CD8-positive, alpha-beta T cell (primary cell): ENCODE measurements at places on chromosomes 7 and 10.

- no peak for DNase-seq
Measured at GRCh38 chr10:11772575-11773288, 30.6 kb downstream of the ECHDC3 start.

DNA sequence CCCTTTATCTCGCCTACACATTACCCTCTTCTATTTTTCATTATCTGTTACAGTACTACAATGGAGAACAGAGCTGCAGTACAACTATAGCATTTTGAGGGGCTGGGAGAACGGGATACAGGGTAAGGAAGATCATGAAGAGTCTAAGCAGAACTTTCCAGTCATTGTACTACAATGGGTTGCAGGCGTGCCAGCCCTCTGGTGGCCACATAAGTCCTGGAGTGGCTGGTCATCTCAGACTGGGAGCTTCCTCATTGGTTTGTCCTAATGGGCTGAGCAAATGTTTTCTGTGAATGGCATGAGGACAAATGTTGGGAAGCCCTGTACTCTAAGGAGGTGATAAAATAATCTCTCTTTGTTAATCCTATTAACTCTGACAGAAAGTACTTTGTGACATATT, 33.0 kb downstream of the TMEM106B start:
- DNase-seq = no peak

- DNase-seq = no peak
Measured at GRCh38 chr10:64023926-64024470, 502.8 kb downstream of the REEP3 start.

DNA sequence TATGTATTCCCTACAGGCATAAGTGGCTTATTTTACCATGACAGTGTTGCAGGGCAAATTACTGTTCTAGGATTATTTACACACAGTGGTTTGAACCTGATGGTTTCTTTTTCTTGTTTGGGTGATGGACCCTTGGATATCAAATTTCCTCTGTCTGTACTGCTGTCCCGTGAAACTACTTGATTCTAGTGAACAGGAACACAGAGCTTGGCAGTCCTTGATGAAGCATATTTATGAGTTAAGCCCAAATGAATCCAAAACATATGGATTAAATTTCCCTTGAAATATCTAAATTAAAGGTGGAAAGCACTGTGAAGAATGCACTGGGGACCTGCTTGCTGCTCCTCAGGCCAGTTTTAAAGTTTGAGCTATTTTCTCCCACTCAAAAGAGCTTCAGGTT, 635.3 kb downstream of the INHBA start:
- DNase-seq = no peak

DNA sequence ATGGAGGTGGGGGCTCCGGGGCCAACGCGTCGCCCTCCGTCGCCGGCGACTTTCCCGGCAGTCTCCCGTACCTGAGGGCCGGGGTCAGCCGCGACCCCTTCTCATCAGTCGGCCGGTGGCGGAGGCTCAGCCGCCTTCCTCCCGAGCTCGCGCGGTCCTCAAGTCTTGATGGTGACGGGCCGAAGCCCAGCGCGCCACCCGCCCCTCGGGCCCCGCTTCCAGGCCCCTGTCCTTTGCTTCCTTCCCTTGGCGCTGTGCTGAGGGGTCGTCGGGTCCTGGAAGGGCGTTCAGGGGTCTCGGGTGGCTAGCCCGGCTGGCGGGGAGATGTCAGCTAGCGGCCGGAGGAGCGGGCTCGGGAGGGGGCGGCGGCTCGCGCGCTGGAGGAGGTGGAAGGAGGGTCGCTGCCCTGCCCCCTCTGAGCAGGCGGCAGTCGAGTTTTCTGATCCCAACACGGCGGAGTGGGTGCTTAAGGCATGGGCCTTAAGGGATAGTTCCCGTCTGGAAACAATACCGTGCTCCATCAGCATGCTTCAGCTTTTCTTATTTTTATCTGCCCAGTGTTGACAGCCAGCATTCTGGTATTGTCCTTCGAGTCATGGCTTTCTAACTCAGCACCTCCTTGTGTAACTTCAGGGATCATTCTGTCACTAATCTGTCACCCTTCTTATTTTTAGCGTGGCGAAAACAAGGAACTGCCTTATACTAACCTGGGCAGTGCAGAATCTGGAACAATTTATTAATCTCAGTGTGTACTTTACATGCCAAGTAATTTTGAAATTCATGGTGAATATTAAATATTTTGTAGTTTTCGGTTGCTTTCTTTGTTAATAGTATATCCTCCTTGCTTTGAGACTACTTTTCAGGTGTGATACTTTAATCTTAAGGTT, 748 bp downstream of the PHTF2 start:
- peak; percentile 5 for DNase-seq

DNA sequence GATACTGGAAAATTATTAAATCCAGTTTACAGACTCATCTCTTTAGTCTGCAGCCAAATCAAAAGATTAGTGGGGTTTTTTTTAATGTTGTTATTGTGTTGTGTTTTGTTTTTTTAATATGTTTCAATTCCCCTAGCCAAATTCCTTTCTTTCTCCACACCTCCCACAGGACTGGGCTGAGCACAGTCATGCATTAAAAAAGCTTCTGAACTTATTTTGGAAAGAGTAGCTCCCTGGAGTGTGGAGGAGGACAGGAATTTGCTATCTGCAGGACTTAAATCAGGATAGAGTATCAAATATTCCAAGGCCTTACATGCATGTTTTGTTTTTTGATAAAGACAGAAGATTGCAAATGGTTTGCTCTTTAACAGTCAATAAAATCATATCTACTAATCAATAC, 90.7 kb downstream of the GNAI1 start:
- no peak for DNase-seq

- no peak for DNase-seq
Measured at GRCh38 chr10:77881222-77881621, 45.3 kb downstream of the DLG5 start.

DNA sequence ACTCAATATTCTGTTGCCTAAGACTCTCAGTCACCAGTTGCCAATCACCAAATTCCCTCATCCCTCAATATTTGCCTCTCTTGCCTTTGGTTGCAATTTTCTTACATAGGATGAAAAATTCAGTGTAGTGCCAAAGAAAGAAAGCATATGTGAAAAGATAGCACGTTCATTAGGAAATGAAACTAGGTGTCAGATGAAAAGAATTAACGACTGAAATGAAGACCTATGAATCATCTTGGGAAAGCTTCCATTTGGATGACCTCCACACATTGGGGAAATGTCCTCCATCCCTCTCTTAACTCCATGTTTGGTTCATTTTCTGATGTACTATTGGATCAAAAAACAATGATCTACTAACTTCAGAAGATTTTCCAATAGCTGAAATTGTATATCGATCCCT, 145.1 kb upstream of the MEOX2 start:
- no peak for DNase-seq

GRCh38 chr7:81501220-81501619, 268.6 kb downstream of the HGF start:
- DNase-seq = no peak

- DNase-seq = no peak
Measured at GRCh38 chr10:128498746-128499145, 372.5 kb upstream of the MKI67 start.

- DNase-seq = no peak
Measured at GRCh38 chr10:57785068-57785467, 482.6 kb downstream of the IPMK start.

- DNase-seq = no peak
Measured at GRCh38 chr7:66426996-66427395, 201.7 kb upstream of the KCTD7 start.

GRCh38 chr7:108455998-108456677, at the start of gene NRCAM:
NRCAM (minus strand) TSS chr7:108456436; CDS start chr7:108240064, 216,372 bp downstream.
- peak; percentile 68 for DNase-seq

DNA sequence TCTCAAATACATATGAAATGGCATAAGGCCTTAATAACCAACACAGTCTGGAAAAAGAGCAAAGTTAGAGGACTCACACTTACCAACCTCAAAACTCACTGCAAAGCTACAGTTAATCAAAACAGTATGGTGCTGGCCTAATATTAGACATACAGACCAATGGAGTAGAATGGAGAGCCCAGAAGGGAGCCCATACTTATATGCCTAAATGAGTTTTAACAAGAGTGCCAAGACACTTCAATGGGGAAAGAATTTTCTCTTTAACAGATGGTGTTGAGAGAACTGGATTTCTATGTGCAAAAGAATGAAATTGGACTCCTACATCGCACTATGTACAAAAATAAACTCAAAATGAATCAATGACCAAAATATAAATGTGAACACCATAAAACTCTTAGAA, 522.6 kb downstream of the AUTS2 start:
- DNase-seq = no peak

DNA sequence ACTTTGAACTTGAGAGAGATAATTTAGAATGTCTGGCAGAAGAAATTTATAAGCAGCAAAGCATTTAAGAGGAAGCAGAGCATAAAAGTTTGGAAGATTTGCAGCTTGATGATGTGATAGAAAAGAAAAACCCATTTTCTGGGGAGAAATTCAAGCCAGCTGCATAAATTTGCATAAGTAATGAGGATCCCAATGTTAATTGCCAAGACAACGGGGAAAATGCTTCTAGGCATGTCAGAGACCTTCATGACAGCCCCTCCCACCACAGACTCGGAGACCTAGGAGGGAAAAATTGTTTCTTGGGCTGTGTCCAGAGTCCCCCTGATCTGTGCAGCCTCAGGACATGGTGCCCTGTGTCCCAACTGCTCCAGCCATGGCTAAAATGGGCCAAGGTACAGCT, 263.6 kb upstream of the POT1 start:
- DNase-seq = no peak

GRCh38 chr7:73960548-73960947, 67.4 kb upstream of the ELN start:
- no peak for DNase-seq

DNA sequence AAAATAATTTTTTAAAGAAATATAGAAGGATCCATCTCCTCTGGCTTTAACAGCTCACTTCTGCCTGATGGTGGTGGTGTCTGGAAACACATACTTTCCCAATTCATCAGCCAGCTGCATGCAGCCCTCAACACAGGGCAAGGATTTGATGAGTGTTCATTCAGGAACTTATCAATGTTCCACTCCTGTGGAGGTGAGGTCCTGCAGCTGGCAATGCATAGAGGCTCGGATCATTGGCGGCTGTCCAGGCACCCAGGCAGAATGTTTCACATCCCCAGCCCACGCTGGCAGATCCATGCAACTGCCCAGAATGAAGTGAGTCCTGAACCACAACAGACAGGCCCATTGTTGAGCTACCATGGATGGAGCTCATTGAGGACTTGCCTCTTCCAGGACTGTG, 55.2 kb upstream of the KCNMA1 start:
- no peak for DNase-seq

DNA sequence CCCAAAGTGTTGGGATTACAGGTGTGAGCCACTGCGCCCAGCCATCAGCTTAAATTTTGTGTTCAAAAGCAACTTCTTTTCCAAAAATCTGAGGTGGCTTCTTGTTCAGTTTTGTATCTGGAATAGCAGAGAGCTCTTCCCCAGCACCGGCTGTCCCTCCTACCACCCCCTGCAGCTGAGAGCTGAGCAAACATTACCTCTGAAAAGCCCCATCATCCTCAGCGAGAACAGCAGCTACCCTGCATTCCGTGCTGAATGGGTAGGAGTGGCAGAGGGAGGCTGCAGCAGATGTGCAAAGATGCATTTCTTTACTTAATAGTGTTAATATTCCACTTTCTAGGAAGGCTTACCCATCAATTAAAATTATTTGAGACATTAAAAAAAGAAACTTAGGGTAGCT, 31.8 kb downstream of the CCM2 start:
- no peak for DNase-seq

GRCh38 chr10:113735913-113736312, 15.6 kb upstream of the PLEKHS1 start:
- DNase-seq = no peak

DNA sequence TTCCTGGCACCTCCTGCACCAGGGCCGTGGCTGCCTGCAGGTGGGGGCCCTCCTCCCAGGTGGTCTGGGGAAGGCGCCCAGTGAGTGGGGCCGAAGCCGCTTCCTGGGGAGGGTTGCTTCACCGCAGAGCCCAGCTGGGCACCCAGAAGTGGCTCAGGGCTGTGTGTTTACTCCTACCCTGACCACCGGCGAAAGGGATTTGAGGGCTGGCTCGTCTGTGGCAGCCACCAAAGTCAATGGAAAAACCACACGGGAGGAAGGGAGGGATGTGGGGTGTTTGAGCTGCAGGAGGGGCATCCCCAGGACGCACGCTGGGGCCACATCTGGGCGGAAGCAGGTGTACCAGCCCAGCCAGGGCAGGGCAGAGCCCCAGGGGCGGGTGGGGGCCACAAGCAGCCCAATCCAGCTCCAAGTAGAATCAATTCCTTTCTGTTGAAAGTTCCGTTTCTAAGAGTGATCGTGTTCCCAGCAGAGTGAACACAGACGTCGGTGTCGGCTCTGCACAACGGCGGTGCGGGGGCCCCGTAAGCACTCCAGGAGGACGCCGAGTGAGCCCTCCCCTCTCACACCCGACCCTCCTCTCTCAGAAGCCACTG, 69.9 kb downstream of the FOXL3 start:
- no peak for DNase-seq

DNA sequence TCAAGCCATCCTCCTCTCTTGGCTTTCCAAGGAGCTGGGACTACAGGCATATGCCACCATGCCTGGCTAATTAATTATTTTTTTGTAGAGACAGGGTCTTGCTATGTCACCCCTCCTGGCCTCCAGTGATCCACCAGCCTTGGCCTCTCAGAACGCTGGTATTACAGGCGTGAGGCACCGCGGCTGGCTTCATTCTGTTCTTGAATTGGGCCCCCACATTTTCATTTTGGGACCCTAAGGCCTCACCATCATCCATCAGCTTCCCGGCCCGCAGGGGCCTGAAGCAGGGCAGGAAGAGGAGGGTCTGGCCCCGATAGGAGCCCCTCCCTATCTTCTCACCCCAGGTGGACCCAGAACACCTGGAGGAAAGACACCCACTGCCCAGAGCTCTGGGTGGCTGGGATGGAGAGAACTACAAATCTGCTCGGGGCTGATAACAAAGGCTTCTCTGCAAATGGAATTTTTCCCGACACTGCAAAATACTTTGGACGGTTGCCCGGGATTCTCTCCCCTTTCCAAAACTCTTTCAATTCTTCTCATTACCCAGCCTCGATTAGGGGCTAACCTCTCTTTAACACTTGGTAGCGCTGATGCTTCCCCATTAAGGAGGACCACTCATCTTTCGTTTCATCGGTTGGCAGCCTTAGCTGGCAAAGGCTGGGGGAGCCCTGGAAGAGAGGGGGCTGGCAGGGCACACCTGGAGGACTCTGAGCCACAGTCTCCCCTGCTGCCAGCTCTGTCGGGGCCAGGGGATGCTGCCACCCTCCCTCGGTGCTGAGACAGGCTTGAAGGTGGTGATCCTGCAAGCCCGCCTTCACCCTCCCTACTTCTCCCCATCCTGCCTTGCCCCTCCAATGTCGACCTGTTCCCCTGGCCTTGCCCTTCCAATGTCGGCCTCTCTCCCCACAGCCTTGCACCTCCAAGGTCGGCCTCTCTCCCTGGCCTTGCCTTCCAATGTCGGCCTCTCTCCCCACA, 81.0 kb upstream of the GNA12 start:
- DNase-seq = no peak

GRCh38 chr7:151798851-151799448, 78.0 kb downstream of the PRKAG2 start:
- DNase-seq = no peak

DNA sequence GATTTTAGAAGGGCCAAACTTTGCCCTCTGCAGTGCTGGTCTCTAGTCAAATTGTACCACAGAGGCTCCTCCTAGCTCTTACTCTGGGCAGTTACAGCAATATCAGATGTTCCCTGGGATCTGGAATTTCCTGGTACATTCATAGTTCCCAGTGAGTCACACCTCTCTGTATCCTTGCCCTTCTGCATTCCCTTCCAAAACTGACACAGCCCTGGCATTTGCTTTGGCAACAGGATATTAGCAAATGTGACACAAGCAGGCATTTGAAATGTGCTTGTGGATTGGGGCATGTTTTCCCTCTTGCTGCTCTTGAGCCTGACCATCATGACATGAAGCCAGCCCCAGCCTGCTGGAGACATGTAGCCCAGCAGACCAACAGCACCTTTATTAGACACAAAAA, 284.7 kb upstream of the AKR1E2 start:
- no peak for DNase-seq
